Left lung (tissue), 14 donors: ENCODE measurements at places on chromosomes 16 and 17. TPM values are rescaled to one million over a fixed set of nuclear protein-coding genes. Genes with fewer than 3 reads are reported as not detected.

DNA sequence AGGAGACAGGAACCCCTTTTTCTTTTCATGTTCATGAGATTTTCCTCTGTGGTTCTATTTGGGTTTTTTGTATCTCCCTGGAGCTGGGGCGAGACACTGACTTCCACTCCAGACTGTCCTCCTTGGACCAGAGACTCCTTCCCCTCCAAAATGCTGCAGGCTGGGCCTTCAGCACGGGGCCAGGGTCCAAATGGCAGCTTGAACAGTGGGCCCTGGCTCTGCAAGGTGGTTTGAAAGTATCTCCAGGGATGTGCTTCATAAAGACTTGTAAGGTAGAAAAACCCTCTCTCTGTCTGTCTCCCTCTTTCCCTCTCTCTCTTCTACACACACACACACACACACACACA lies 236.1 kb downstream of the ZNF423 start:
- no peak overlapping the region for H3K4me3 ChIP-seq
- H3K4me1 ChIP-seq: peaks cover 9% of the 10 kb centered on the region
- no peak overlapping the region for H3K27ac ChIP-seq
- no peaks in the 10 kb centered on the region for H3K27me3 ChIP-seq
- H3K36me3 ChIP-seq: no peaks in the 10 kb centered on the region

- peaks cover 7% of the 10 kb centered on the region for H3K4me1 ChIP-seq
- H3K4me3 ChIP-seq: no peak overlapping the region
- H3K27ac ChIP-seq: no peak overlapping the region
- H3K36me3 ChIP-seq: no peaks in the 10 kb centered on the region
- no peaks in the 10 kb centered on the region for H3K27me3 ChIP-seq
These were observed 109.5 kb upstream of the CIBAR2 start for GRCh38 chr16:85221771-85222154.

- H3K27ac ChIP-seq: no peak overlapping the region
- no peak overlapping the region for H3K4me3 ChIP-seq
- no peaks in the 10 kb centered on the region for H3K36me3 ChIP-seq
- no peaks in the 10 kb centered on the region for H3K27me3 ChIP-seq
- peaks cover 10% of the 10 kb centered on the region for H3K4me1 ChIP-seq
- no peak for DNase-seq
These were observed 14.2 kb downstream of the OSBPL7 start for GRCh38 chr17:47807421-47807820.

GRCh38 chr17:78806451-78806850 lies 24.4 kb upstream of the CYTH1 start:
- H3K36me3 ChIP-seq: peaks cover 93% of the 10 kb centered on the region
- no peak overlapping the region for H3K27ac ChIP-seq
- no peak for DNase-seq
- no peaks in the 10 kb centered on the region for H3K27me3 ChIP-seq
- peaks cover 19% of the 10 kb centered on the region for H3K4me1 ChIP-seq

GRCh38 chr16:3861808-3862451 lies 18.6 kb downstream of the CREBBP start:
- no peak overlapping the region for H3K4me3 ChIP-seq
- H3K27ac ChIP-seq: no peak overlapping the region
- peaks cover 47% of the 10 kb centered on the region for H3K4me1 ChIP-seq
- no peak for DNase-seq
- no peaks in the 10 kb centered on the region for H3K27me3 ChIP-seq

DNA sequence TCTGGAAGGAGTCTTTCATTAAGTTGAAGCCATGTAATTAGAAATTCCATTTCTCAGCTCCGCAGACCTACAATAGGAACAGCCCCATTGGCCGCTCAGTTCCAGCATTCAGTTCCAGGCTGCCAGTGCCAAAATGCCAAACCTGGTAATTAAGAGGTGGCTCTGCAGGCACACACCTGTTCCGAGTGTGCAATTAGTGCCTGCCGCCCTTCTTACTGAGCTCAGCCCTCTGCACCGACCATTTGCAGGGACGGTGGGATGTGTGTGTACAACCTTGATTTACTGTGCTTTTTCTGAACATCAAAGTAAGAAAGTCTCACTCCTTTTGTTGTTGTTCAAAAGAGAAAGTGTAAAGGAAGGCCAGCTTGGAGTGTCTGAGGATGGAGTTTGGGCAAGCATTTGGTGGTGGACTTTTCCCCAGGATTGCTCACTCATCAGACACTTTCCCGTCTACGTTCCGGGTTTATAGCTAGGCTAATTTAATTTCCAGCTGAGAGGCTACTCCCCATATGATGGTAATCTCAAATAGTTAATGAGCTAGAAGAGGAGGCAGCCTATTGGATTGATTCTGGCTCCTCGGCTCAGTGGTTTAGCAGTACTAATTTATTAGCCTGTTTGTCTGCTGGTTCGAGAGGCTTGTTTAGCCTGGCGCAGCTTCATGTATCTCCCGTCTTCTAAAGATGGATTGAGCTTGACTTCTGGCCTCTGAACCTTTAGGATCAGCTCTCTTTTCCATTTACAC lies 20.0 kb downstream of the HS3ST3B1 start:
- no peak overlapping the region for H3K27ac ChIP-seq
- no peak for DNase-seq
- no peaks in the 10 kb centered on the region for H3K36me3 ChIP-seq
- no peaks in the 10 kb centered on the region for H3K27me3 ChIP-seq
- H3K4me1 ChIP-seq: no peaks in the 10 kb centered on the region

GRCh38 chr17:73335591-73336407 lies 24.0 kb upstream of the CDC42EP4 start:
- H3K4me3 ChIP-seq: no peak overlapping the region
- no peaks in the 10 kb centered on the region for H3K27me3 ChIP-seq
- DNase-seq: no peak
- H3K27ac ChIP-seq: no peak overlapping the region
- H3K4me1 ChIP-seq: peaks cover 2% of the 10 kb centered on the region

DNA sequence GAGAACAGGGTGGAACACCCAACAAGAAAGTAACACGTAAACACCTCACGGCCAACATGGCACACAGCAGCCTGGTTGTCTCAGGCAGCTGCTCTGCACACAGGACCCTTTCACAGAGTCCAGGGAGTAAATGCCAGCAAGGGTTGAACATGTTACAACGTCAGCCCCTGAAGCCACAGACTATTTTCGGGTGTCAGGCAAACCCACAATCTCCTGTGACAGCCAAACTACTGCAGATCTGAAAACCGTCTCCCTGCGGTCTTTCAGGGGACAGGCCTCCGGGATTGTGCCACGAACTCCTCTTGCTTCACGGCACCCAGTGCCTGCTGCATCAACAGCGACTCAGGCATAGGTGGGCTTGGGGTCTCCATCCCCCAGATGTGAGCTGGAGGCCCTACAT lies 127.7 kb downstream of the XYLT1 start:
- no peaks in the 10 kb centered on the region for H3K27me3 ChIP-seq
- no peak overlapping the region for H3K4me3 ChIP-seq
- no peaks in the 10 kb centered on the region for H3K36me3 ChIP-seq
- no peak overlapping the region for H3K27ac ChIP-seq

GRCh38 chr16:20675488-20676267 lies 21.8 kb downstream of the ACSM1 start:
- no peaks in the 10 kb centered on the region for H3K27me3 ChIP-seq
- peaks cover 40% of the 10 kb centered on the region for H3K4me1 ChIP-seq
- no peaks in the 10 kb centered on the region for H3K36me3 ChIP-seq
- peak; percentile 44 for DNase-seq
- peak overlapping the region; percentile 34 for H3K4me3 ChIP-seq

The USP22 gene
- polyA plus RNA-seq: 204 TPM

The BMERB1 gene
- 40.6 TPM for polyA plus RNA-seq

The NEURL4 gene
- 22.2 TPM for polyA plus RNA-seq

The NAGS gene
- 3.2 TPM for polyA plus RNA-seq

The UNC45B gene
- 0.40 TPM for polyA plus RNA-seq

The TBC1D3H gene
- polyA plus RNA-seq: 14.3 TPM

The ITGAD gene
- 0.06 TPM for polyA plus RNA-seq
